Hematopoietic multipotent progenitor cell (in vitro differentiated cells): ENCODE measurements at places on chromosomes 2 and 18. TPM values are rescaled to one million over a fixed set of nuclear protein-coding genes. Genes with fewer than 3 reads are reported as not detected.

DNA sequence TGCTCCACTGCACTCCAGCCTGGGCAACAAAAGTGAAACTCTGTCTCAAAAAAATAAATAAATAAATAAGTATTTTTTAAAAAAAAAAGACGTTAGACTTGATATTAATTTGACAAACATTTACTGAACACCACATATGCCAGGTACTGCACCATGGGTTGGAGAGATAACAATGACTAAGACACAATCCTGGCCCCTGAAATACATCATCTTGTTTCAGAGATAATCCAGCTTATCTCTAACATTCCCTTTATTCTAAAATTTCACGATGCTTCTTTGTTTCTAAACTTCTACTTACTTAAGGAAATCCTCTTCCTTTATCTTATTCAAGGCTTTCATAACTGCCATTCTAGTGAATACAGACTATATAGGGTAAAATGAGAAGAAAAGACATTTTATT lies 55.0 kb upstream of the PEX13 start:
- DNase-seq = no peak

- DNase-seq = no peak
These were observed 10.5 kb downstream of the ONECUT2 start for GRCh38 chr18:57445488-57446319.

- no peak for DNase-seq
These were observed 212.0 kb downstream of the CPS1 start for GRCh38 chr2:210768329-210768910.

- no peak for DNase-seq
These were observed 22.8 kb downstream of the CRACDL start for GRCh38 chr2:98912957-98913915.

GRCh38 chr2:148994341-148994740 lies 44.2 kb upstream of the LYPD6B start:
- DNase-seq = no peak

DNA sequence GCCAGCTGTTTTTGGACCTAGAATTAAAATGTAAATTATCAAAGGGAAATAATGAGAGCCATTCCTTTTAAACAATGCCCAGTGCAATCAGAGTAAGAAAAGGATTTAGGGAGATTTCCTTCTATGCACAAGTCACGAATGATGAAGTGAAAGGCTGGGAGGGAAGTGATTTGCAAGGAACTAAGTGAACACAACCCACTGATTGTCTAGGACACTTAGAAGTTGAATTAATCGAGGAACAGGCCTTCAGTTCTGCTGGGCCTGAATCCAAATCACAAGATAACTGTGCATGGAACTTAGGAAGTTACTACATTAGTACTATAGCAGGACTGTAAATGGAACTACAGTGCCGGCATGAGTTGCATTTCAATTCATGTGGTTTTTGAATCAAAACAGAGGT lies 17.7 kb downstream of the MAP2 start:
- DNase-seq = no peak

- no peak for DNase-seq
These were observed 257.8 kb upstream of the GALNT5 start for GRCh38 chr2:156999661-157000060.

GRCh38 chr18:12658426-12659138 lies 675 bp upstream of the SPIRE1 start:
- no peak for DNase-seq

- peak; percentile 28 for DNase-seq
These were observed 60.3 kb upstream of the LYPD6B start for GRCh38 chr2:148978026-148978685.

DNA sequence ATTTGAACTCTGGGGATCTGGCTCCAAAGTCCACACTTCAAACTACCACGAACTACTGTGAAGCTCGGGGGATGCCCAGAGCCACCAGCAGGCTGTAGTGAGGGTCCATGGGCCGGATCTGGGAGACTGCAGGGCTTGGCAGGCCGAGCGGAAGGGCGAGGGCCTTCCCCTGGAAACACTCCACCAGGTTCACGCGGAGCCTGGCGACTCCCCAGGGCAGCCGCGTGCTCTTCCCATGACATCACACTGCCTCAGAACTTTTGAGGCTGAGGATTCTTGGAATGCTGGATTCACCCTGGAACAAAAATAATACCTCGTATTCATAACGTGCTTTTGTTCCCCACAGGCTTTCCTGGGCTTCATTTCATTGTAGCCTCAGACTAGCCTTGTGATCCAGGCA lies 201.0 kb downstream of the SMAD7 start:
- no peak for DNase-seq

DNA sequence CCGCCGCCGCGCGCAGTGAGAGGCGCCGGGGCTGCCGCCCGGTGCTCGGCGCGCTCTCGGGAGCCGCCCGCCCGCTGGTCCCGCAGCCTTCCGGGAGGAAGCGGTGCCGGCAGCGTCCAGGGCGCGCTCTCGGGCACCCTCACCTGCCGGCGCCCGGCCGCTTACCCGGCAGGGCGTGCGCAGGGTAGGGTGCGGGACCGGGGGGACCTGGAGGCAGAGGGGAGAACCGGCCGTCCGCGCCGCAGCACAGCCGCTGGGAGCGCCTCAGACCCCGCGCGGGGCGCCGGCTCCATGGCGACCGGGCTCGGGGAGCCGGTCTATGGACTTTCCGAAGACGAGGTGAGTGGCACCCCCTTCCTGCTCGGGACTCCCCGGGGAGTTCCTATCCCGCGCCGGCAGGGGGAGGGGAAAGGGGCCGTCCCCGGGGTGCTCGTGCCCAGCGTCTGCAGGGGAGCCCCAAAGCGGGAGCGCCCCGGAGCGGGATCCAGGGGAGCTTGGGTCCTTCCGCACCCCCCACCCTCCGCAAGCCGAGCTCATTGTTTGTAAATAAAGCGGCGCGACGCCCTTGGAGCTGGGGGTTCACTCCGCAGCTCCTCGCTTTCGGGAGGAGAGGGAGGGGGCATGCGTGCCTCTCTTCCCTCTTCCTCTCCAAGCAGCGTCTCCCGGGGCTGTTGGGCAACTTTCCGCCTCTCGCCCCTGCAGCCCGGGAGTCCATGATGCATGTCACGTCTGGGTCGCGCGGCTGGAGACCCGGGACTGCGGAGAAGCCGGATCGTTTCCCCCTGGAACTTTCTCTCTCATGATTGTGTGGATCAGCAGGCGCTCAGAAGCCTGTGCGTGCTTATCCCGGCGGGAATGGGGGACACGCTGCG lies 580 bp downstream of the NEDD4L start:
- DNase-seq = peak; percentile 36

GRCh38 chr2:186546846-186547245 lies 43.0 kb upstream of the ITGAV start:
- no peak for DNase-seq

GRCh38 chr2:113176696-113177355 lies 3.1 kb downstream of the PSD4 start:
- DNase-seq = no peak

The RGPD4 gene
- total RNA-seq = not detected

The PLEK gene
- total RNA-seq = 48.2 TPM

The MYO5B gene
- under 0.01 TPM for total RNA-seq
